CD4-positive, alpha-beta T cell treated with Interleukin-4 for 4 hours (primary cell): ENCODE measurements at places on chromosomes 13 and 19.

- no peak for DNase-seq
These were observed 823.0 kb downstream of the PCDH9 start for GRCh38 chr13:66407128-66407527.

- no peak for DNase-seq
These were observed 1721.9 kb downstream of the OLFM4 start for GRCh38 chr13:54750521-54750920.

- no peak for DNase-seq
These were observed 117.9 kb downstream of the EFNB2 start for GRCh38 chr13:106417467-106418110.

DNA sequence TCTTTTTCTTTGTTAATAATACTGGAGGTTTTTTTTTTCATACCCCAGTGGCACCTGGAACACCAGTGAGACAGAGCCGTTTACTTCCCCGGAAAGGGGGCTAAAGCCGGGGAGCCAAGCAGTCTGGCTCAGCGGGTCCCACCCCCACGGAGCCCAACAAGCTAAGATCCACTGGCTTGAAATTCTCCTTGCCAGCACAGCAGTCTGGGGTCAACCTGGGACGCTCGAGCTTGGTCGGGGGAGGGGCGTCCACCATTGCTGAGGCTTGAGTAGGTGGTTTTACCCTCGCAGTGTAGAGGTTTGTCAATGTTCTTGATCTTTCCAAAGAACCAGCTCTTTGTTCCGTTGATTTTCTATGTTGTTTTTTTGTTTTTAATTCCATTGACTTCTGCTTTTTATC, 94.6 kb upstream of the DIAPH3 start:
- no peak for DNase-seq

DNA sequence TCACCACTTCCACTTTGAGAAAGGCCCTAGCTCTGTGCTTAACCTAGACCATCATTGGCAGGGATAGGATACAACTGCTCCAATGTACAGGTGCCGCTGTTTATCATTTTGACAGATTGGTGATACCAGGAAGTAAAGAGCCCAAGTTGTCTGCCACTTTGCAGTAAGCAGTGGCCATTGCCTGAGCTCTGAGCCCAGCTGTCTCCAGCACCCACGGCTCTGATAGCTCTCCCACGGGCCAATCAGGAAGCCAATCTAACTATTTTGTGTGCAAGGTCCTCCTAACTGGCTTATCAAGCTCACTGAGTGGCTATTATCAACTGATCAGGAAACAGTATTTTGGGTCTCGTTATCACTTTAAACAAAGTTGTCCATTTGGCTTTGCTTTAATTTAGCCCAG, 181.1 kb downstream of the DCT start:
- DNase-seq = no peak

DNA sequence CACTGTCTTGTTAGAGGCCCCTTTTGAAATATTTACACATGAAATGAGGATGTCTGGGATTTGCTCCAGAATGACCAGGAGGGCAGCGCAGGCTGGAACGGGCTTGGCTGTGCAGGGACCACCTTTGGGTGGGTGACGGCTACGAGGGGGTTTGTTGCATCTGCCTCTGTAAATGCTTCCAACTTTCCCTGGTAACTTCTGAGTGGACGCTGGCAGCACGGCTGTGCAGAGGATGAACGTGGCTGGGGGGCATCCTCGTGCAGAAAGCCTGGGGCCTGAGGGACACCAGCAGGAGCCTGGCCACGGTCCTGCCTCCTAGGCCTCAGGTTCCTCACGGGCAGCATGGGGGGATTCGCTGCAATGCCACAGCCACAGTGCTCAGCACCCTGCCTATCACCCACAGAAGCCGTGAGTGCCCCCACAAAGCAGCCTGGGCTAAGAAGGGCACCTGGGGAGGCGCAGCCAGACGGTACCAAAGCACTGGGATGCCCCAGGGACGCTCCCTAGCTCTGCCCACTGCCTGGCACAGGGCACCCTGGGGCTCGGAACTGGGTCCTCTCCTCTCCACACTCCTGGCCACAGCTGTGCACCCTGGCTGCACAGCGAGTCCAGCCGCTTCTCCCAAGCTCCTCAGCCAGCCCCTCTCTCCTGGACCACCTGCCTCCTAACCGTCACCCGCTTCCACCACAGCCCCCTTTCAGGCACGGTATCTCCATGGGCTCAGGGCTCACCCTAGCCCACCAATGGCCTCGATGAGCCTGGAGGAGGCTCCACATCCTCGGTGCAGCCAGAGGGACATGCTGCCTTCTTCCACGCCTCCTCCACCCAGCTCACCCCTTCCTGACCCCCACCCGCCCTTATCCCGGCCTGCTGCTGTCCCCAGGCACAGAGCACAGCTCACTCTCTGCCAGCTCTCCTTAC, 44.5 kb downstream of the MLLT1 start:
- DNase-seq = no peak

DNA sequence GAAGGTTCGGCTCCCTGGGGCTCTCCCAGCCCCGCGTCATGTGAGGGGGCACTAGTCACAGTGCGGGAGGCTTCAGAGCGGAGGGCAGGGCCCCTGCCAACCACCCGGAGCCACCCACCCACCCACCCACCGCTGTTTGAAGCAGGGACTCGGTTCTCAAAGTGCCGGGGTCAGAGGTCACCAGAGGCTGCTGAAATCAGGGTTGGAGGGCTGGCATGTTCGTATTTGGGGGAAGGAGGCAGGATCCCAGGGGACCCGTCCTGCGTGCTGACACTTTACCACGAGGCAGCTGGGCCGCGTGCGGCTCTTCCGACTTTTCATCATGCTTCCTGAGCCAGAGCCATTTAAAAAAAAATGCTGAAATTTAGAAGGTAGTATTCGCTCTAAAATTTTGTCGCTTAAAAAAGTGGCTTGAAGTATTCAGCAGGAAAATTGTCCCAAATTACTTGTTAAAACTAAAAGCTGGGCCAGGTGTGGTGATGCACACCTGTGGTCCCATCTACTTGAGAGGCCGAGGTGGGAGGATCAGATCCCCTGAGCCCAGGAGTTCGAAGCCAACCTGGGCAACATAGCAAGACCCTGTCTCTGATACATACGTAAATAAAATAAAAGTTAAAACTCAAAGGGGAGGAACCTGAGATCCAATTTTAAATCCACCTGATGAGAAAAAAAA, 21.2 kb downstream of the ATP11A start:
- DNase-seq = no peak

GRCh38 chr19:16514383-16515019, 18.3 kb downstream of the C19orf44 start:
- DNase-seq = no peak

GRCh38 chr19:34681478-34681877, 4.0 kb downstream of the ZNF302 start:
- no peak for DNase-seq

DNA sequence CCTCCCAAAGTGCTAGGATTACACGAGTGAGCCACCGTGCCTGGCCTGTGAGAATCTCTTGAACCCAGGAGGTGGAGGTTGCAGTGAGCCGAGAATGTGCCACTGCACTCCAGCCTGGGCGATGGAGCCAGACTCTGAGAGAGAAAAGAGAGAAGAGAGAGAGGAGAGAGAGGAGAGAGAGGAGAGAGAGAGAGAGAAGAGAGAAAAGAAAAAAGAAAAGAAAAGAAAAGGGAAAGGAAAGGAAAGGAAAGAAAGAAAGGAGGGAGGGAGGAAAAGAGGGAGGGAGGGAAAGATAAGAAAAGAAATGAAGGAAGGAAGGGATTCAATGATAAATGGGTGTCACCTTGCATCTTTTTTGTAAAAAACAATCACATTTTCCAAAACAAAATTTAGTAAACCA, 23.0 kb upstream of the PSPC1 start:
- DNase-seq = no peak

- no peak for DNase-seq
These were observed 9.4 kb downstream of the USHBP1 start for GRCh38 chr19:17255150-17255621.

- DNase-seq = no peak
These were observed 30.7 kb upstream of the CSNK1A1L start for GRCh38 chr13:37136187-37136586.
